NCI-H748 treated with DMSO at 0.1 percent for 48 hours (cell line): ENCODE measurements at places on chromosomes 6 and 20.

- DNase-seq, result no peak
Observed at GRCh38 chr20:49618289-49618688, 50.4 kb upstream of the PTGIS start.

DNA sequence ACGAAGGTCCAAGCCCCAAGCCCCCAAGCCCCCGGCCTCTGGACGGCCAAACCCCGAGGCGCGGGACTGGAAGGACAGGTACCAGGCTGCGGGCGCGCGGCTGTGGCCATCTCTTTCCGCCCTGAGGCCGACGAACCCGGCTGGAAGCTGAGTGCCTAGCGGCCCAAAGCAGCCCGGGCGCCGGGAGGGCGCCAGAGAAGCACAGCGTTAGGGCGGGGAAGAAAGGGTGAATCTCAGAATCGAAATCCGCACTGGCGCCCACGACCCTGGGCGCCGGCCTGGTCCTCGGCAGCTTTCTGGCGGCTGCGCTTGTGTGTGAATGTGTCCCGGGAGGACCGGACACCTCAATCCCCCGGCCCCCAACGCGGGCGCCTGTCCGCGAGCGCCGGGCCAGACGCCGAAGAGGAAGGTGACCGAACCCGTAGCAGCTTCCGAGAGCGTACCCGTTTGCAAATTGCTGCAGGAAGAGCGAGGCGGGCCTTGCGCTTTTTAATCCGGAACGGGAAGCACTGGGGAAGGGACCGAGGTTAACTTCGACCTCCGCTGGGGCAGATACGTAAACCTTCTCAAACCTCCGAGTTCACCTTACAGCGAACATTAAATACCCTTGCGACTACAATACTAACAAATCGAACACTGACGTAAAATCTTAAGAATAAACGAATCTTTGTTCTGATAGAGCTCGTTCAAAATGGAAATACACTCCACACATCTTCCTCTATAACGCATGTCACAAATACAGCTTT, 2.9 kb downstream of the NRN1 start:
- peak; percentile 67 for DNase-seq

DNA sequence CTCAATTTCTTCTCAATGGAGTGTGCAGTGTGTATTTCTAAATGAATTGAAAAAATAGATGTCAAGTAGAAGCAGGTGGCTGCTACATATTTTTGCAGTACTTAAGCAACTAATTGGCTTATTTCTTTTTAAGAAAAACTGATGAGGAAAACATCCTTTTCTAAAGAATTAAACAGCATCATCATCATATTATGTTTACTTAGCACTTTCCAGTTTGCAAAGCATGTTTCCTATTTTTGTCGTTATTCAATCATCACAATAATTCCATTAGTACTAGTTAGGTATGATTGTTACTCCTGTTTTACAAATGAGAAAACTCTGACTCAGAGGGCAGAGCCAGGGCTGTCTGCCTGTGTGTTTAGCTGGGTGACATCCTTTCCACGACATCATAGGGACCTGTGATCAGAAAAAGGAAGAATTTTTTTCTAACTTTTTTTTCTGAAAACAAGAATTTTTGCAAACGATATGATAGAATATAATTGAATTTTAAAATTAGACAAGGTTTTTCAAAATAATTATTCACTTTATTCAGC, 22.7 kb upstream of the BMP6 start:
- no peak for DNase-seq

DNA sequence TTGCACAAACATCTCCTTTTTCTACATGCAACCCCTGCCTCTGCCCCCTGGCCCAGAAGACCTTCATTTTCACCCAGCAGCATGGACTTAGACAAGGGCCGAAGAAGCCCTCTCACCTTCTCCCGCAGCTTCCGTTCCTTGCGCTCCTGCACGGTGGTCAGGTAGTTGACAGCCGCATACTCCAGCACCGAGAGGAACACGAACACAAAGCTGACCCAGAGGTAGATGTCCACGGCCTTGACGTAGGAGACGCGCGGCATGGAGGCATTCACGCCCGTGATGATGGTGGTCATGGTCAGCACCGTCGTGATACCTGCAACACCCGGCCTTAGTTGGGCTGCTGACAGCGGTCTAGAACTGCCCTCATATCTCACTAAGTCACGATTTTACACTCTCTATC, 47.1 kb upstream of the GABRR1 start:
- no peak for DNase-seq

GRCh38 chr6:3913077-3913957, 64.1 kb downstream of the FAM50B start:
- peak; percentile 65 for DNase-seq

GRCh38 chr6:42197555-42198362, 3.0 kb upstream of the GUCA1B start:
- DNase-seq, result no peak

DNA sequence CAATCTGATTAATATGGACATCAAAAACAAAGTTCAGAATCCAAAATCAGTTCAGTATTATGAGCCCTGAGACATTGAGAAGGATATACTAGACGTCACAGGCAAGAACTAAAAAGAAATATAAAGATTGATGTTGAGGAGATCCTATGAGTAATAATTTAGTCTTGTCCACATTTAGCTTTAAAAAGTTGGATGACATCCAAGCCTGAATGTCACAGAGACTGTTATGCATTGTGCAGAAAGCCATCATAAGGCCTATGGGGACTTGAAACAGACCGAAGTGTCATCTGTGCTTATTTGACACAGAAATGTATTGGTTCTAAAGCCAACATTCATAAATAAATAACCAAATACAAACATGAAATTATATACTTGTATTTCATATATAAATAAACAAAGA, 581.8 kb upstream of the MMS22L start:
- DNase-seq, result no peak

DNA sequence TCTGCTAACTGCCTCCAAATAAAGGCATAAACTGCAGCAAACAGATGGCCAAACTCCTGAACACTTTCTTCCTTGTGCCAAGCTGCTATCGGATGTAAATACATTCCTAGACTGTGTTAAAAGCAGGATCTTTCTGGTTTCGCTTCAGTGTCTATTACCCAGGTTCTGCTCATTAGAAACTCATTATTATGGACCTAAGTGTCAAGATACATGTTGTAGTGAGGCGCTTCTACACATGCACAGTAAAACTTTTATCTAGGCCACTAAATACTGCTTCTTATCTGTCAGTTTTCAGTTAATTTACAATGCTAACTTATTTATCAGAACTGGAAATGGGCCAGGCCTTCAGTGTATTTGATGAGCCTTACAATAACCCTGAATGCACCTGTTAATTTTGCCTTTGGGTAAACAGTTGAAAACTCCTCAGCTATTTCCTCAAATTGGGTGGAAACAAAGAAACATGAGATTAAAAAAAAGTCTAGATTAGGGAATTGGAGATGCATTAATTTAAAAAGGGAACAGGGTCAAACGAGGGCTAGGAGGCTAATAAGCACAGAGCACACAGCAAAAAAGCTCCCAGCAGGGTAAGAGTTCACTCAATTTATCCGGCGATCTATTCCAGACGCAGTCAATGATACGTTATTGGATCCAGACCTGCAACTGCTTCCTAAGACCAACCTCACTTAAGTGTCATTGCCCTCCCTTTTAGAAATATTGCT, 240.6 kb downstream of the FOXC1 start:
- no peak for DNase-seq

GRCh38 chr6:21586740-21587178, 6.8 kb upstream of the SOX4 start:
- DNase-seq, result no peak

DNA sequence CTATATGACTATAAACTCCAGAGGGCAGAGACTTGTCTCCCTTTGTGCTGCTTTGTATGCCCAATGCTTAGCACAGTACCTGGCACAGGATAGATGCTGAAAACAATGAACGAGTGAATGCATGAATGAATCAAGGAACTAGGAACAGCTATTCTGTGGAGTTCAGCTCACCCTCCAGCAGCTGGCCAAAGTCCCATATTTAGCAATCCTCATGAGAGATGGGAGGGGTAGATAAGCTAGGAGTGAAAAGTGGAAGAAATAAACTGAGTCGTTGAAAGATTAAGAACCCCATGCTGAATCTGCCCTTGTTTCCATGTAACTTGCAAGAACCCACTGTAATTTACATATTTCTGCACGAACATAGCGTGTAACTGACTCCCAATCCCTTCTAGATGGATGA, 106.5 kb downstream of the MAFB start:
- DNase-seq, result no peak

- peak; percentile 63 for DNase-seq
Observed at GRCh38 chr20:41889126-41889843, 271.1 kb upstream of the CHD6 start.
